8988T (cell line): ENCODE measurements at places on chromosomes 6 and 20.

DNA sequence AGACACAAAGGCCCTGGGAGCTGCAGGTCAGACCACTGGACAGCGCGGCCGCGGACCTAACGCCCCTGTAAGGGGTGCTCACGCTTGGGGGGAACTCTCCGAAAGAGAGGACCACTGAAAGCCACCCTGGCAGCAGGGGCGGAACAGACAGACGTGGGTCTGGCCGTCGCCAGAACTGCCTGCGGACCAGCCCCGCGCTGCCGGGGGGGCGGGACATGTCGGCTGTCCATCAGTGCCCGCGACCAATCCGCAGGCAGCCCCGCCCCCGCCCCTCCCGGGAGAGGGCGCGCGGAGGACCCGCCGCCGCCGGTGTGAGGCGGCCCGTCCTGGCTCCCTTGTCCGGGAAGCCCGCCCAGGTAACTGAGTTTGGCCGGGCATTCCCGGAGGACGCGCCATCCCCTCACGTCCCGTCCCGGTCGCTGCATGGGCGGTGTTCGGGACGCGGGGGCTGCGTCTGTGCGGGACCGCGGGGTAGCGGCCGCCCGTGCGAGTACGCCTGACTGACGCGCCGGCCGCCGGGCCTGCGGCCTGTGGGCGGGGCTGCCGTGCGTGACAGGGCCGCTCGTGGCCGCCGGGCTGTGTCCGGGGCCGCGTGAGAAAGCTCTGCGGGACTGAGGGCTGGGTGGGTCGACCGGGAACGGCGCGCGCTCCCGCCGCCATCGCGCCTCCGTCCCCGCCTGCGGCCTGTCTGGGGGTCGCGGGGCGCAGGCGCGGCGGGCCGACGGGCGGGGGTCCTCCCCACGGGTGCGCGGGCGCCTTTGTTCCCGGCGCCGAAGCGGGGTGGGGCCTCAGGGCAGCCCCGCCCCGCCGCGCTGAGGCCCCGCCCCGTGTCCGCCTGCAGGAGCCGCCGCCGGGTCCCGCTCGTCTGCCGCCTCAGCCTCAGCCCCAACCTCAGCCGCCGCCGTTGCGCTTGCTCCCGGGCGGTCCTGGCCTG lies at the start of gene PLCG1:
Gene PLCG1 (plus strand): TSS at position 864 of the 934 bp plus-strand sequence. CDS start 99 bp downstream, outside the sequence.
- peak; percentile 94 for DNase-seq

DNA sequence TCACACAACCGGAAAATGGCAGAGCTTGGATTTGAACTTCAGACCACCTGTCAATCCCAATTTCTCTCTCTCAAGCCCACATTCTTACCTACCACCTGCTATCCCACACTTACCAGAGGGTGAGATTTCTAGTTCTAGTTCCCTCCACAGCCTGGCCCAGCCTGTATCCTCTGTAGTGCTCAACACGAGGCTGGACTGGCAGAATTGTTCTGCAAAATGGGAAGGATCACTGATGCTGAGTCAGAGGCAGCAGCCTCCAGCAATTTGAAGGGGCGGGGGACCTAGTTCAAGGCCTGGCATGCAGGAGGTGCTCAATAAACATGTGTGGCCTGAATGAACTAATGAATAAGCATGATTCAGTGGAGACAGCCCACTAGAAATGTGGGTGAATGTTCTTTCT lies 53.6 kb upstream of the TTPAL start:
- DNase-seq, result no peak

DNA sequence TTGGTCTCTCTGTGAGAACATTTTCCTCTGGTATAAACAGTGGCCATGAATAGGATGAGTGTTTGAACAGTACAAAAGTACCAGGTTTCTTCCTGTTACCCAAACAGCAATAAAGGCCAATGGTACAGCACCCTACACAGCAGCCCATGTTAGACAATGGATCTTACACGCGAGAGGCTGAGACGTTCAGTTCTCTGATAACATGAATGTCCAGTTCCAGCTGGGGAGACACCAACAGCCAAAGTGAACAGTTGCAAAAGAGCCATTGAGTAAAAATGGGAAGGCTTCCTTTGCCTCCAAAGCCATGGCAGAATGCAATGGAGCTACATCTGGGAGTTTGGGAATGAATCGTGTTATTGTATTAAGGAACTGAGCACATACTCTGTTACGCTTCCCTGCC lies 246.8 kb upstream of the SGK1 start:
- DNase-seq, result no peak

- no peak for DNase-seq
Observed at GRCh38 chr6:14072084-14072483, 45.5 kb upstream of the CD83 start.

GRCh38 chr20:58855506-58856389 lies 3.2 kb downstream of the GNAS start:
- no peak for DNase-seq

DNA sequence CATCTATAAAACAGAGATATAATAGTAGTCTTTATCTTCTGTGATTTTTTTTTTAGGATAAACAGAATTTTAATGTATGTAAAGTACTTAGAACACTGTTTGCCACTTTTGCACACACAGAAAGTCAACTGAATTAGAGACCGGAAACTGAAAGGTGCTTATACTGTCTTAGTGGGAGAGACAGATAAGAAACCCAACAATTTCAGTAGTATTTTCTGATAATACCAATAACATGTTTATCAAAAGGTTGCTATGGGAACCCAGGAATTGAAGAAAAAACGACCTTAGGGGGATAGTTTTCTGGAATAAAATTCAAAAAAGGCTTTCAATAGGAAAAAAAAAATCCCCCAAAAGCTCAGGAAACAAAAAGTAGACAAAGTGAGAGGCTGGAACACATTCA lies 138.6 kb downstream of the BCKDHB start:
- DNase-seq, result no peak

DNA sequence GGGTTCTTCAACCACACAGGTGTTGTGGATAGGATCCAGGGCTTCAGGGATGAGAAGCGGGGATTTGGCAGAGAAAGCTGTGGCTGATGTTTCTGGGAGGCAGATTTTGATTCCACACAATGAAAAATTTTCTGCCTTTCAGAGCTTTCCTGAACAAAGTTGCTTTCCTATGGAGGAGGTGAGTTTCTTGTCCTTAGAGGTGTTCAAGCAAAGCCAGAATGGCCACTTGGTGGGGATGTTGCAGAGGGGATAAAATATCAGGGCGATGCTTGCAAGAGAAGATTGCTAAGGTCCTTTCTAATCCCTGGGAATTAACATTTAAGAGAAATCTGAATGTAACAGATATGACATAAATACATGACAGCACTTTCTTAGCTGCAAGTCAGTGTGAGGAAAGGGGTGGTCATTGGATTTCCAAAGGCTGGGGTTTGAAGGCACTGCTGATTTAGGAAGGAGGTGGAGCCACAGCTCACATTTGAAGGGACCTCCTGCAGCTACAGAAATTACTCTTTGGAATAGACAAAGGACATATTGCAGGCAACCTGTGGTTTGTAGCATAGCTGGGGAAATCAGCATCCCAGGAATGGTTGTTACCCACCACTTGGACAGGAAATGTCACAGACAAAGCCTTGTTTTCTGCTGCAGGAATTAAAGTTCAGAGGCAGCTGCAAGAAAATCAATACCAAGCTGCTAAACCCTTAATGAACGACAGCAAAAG lies 271.1 kb upstream of the CHD6 start:
- DNase-seq, result no peak
